ENCODE measurements at places on chromosomes 3 and 15.

GRCh38 chr15:77564938-77565337 lies 67.8 kb downstream of the LINGO1 start:
- DNase-seq = no peak

DNA sequence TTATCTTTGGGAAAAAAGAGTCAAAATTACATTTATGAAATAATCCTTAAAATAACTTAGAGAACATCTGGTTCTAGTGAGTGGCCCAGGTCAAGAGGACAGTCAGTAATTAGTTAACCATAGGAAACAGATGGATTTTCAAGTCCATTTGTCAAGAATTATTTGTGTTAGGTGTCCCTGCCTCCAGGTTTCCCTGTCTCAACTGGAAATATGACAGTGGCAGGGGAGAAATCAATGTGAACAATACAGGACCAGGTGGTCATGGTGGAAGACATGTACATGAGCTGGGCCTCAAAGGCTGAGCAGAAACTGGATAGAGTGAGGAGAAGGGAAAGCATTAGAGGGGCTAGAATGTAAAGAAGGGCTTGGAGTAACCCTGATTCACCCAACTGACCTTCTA lies 372.6 kb downstream of the VPS13C start:
- DNase-seq = no peak

GRCh38 chr3:151347432-151347831 lies 18.1 kb upstream of the P2RY13 start:
- DNase-seq = no peak

DNA sequence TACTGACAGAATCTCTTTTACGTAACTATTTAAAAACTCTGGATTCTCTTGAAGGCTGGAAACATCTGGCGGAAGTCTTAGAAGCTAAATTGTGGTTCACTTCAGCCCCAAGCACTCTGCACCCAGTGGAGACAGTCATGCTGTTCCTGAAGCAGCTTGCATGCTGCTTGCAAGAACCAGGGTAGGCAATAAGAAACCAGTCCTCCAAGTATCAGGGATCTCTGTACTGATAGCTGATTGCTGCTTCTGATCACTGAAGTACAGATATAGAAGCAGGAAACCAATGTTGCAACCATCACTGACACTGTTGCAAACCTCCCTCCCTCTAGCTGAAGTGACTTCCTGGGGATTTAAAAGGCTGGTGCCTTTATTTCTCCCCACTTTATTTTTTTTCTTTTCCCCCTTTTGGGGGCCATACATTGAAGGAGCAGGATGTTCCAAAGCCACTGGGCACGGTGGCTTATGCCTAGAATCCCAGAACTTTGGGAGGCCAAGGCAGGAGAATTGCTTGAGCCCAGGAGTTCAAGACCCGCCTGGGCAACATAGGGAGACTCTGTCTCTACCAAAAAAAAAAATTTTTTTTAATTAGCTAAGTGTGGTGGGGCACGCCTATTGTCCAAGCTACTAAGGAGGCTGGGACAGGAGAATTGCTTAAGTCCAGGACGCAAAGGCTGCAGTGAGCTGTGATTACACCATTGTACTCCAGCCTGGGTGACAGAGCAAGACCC lies 15.3 kb downstream of the SPCS1 start:
- DNase-seq = peak; percentile 87

GRCh38 chr3:193895409-193895808 lies 240.5 kb upstream of the HES1 start:
- no peak for DNase-seq

GRCh38 chr3:164235289-164236028 lies 842.8 kb downstream of the SI start:
- no peak for DNase-seq

- DNase-seq = peak; percentile 32
Observed at GRCh38 chr3:16290007-16290826, 25.2 kb downstream of the OXNAD1 start.

DNA sequence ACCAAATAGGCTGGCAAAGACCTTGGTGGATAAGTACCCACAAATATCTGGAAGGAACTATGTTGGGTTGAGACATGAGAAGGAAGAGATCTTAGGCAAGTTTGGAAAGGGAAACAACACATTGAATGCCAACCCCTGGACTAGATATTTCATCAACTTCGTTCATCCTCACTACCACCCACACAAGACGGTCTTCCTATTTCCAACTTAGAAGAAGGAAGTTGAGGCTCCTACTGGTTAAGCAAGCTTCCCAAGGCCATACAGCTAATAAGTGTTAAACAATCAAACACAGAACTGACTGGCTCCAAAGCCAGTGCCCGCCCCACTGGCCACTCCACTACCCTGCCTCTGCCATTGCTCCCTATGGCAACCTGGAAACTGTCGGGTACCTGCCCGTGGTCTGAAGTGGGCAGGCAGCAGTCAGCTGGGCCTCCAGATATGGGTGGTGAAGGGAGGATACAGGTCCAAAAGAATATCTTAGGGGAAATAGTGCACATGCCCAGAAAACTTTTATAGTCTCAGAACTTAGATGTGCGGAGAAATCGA lies 94.9 kb downstream of the LIPC start:
- no peak for DNase-seq

DNA sequence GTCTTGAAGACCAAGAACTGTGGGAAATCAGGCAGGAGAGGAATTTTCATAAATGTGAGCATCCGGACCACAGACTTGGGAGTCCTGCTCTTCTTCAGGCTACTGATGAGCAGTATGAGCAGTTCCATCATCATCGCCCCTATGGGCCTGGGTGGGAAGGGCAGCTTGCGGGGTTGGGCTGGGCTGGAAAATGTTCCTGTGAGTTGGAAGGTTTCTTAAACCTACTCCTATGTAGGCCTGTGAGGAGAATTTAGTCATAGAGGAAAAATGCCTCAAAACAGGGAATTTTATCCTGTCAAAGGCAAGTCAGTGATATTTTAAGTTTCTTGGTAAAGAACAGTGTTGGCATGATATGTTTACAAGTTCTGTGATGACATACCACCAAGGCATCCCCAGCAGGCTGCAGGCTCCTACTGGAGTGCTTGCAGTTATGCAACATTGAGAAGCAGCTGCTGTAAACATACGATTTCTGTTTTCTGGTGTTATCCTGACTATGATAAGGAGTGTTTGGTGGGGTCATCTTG lies 10.3 kb downstream of the MASP1 start:
- no peak for DNase-seq

GRCh38 chr3:84175449-84175848 lies 783.3 kb upstream of the CADM2 start:
- DNase-seq = no peak

GRCh38 chr3:2517500-2518172 lies 419.0 kb downstream of the CNTN4 start:
- no peak for DNase-seq

GRCh38 chr3:56219894-56220805 lies 248.1 kb downstream of the ERC2 start:
- DNase-seq = no peak

GRCh38 chr3:10387881-10388609 lies 67.1 kb upstream of the SEC13 start:
- DNase-seq = no peak

- peak; percentile 75 for DNase-seq
Observed at GRCh38 chr3:13013994-13014754, 59.1 kb downstream of the IQSEC1 start.

- no peak for DNase-seq
Observed at GRCh38 chr3:37859908-37860199, 1.8 kb upstream of the CTDSPL start.

- DNase-seq = no peak
Observed at GRCh38 chr15:98878862-98879261, 128.7 kb downstream of the PGPEP1L start.

DNA sequence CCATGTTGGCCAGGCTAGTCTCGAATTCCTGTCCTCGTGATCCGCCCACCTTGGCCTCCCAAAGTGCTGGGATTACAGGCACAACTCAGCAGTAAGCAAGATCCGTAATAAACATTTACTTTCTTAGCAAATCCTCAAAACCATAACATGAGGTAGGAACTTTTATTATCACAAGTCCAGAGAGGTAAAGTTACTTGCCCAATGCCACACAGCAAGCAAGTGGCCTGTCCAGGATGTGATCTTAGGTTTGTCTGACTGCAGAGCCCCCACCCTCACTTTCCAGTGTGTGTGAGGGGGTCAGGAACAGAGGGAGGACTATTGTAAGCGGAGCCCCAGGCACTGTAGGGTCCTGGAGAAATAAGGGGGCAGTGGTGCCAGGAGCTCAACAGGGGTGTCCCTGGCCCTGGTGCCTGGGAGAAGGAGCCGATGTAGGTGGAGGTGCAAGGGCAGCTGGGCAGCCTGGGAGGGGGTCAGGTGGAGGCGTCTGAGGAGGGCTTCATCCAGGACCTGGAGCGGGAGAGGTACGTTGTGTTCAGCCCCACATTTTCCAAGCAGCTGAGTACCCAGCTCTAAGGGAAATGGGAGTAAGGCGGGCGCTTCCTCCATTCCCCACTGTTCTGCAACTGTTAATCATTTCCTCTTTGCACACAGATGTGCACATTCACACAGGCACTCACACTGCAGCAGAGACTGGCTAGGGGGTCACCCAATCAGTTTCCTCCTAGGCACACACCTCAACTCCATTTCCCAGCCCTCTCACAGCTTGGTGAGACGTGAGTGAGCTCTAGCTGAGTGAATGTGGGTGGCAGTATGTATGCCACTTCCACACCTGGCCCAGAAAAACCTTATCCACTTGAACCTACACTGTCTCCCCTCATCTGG lies 5.9 kb downstream of the RPUSD3 start:
- DNase-seq = no peak

DNA sequence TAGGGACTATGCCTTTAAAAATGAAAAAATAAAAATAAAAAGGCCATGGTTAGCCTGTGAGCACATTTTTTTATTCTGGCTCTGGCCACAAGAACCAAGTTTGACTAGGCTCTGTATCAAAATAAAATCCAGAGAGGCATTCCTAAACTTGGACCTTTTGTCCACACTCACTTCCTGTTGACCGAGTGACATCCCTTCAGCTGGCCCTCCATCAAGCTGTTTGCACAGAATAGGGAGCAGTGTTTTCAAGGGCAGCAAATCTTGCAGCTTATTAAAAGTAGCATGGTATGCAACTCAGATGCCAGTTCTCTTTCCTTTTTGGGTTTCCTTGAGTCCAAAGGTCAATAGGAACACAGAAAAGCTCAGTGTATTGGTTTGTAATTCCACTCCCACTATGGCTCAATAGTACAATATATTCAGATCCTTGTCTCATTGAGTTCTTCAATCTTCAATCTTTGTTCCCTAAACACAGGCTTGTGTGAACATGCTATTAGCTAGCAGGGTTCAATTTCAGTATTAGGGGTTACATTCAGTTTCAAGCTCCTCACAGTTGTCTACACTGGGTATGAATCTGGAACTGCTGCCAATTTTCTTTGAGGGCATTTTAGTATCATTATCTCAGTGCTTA lies 244.5 kb downstream of the RBMS3 start:
- no peak for DNase-seq

- no peak for DNase-seq
Observed at GRCh38 chr3:21216598-21216997, 534.4 kb downstream of the ZNF385D start.

- DNase-seq = no peak
Observed at GRCh38 chr15:69603369-69604071, 150.9 kb downstream of the RPLP1 start.

DNA sequence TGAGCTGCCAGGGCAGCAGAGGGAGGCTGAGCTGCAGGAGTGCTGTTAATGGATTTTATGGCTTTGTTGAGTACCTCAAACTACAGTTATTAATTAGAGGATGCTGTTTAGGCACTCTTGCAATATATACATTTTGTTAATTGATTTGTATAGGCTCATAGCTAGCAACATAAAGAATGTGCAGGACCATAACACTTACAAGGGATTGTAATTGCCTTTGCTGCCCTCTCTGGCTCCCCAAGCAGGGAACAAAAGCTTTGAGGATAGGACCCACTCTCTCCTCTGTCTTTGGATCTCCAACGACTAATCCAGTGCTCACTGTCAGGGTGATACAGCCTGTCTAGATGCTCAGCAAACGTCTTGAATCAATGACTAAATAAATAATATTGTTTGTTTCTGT lies 1.2 kb upstream of the CLSTN2 start:
- DNase-seq = no peak

GRCh38 chr15:99264125-99264524 lies 12.8 kb downstream of the LRRC28 start:
- no peak for DNase-seq

- no peak for DNase-seq
Observed at GRCh38 chr3:129560911-129561594, 18.1 kb downstream of the H1-8 start.

DNA sequence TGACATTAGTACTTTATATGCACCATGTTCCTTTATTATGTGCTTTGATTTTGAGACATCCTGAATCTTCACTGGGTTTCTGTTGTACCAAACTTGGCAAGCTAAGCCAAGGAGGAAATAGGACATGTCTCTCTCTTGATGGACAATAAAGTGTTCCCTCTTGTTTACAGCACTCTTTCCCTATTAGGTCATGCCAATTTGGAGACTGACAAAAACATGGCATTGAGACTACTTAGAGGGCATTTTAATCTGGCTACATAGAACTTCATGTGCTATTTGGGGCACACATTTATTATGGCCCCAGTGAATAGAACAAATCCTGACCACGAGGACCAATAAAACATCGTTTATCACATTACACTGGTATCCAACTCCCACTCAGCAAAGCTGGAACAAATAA lies 85.3 kb upstream of the TNFSF10 start:
- no peak for DNase-seq

- DNase-seq = no peak
Observed at GRCh38 chr3:53957831-53958230, 66.2 kb upstream of the SELENOK start.

GRCh38 chr3:120272286-120272685 lies 12.7 kb downstream of the GPR156 start:
- DNase-seq = no peak

DNA sequence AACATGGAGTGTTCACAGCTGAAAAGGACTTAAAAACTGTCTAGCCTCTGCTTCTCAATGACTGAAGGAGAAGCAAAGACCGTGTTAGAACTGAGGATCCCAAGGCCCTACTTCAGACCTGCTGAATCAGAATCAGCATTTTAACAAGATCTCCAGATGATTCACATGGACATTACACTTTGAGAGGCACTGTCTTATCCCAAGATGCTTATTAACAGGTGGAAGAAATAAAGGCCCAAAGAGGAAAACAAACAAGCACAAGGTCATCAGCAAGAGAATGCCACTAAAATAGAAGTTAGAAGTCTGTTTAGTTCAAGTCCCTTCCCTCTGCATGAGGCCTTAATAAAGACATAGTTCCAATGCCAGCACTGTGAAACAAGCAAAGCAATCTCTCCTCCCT lies 191.4 kb upstream of the BCL6 start:
- no peak for DNase-seq

- DNase-seq = no peak
Observed at GRCh38 chr3:118267588-118267987, 767.1 kb downstream of the IGSF11 start.
